Stimulated activated CD4-positive, alpha-beta T cell treated with anti-CD3 and anti-CD28 coated beads, TNF-alpha, amount 100 ng/mL, for 1 hour (primary cell): ENCODE measurements at places on chromosomes 11 and 22.

- DNase-seq = no peak
Measured at GRCh38 chr11:30488304-30488998, 97.7 kb downstream of the MPPED2 start.

DNA sequence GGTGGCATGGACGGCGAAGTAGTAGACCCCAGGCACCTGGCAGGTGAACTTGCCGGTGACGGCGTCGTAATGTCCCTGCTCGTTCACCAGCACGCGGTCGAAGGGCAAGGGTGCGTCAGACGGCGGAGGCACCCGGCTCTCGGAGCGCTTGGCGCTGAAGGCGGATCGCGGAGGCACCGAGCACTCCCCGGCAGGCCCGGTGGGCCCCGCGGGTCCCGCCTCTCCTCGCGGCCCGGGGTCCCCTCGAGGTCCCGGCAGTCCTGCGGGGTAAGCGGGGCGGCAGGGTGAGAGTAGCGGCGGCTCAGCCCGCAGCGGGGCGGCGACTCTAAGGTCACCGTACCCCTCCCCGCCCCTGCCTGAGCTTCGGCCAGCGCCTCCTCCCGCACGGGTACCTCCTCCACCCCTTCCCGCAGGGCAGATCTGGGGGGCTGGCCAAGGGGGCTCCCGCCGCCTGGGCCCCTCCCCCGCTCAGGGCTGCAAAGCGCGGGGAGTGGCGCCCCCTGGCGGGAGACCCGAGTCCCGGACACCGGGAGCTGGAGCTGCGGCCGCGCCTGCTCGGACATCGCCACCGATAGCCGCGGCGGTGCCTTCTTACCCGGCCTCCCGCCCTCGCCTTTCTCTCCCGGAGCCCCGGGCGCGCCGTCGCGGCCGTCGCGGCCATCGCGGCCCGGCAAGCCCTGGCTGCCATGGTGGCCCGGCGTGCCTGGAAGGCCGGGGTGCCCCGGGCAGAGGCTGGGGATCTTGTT lies 921 bp downstream of the C1QTNF5 start:
- DNase-seq = no peak

DNA sequence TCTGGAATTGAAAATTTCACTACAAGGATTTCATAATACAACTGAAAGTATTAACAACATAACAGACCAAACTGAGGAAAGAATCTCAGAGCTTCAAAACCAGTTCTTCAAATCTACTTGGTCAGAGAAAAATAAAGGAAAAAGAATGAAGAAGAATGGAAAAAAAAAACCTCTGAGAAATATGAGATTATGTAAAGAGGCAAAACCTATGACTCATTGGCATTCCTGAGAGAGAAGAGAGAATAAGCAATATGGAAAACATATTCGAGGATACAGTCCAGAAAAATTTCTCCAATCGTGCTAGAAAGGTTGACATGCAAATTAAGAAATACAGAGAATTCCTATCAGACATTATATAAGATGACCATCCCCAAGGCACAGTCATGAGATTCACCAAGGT lies 23.4 kb upstream of the GPR83 start:
- no peak for DNase-seq

DNA sequence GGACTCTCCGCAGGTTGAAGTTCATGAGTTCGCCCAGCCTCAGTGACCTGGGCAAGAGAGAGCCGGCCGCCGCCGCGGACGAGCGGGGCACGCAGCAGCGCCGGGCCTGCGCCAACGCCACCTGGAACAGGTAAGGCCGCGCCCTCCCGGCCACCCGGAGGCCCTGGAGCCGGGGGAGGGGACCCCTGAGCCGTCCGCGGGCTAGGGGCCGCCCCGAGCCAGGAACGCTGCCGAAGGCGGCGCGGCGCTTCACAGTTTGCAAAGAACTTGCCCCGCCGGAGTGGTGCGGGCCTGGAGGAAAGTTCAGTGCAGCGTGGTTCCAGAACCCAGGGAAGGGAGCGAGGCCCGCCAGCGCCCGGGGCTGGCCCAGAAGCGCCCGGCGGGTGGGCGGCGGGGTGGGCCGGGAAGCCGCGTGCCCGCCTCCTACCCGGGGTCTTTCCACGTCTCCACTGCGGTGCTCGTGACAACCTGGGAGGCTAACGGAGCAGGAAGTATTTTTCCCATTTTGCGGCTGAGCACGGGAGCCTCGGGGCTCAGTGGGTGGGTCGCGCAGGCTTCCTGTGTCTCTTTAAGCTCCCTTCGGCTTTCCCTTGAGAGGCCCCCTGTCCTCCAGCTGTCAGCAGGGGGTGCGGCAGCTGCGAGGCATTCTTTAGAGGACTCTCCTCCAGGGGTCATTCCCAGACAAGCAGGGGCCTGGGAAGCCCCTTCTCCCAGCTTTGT lies 635 bp downstream of the PRR5 start:
- no peak for DNase-seq

DNA sequence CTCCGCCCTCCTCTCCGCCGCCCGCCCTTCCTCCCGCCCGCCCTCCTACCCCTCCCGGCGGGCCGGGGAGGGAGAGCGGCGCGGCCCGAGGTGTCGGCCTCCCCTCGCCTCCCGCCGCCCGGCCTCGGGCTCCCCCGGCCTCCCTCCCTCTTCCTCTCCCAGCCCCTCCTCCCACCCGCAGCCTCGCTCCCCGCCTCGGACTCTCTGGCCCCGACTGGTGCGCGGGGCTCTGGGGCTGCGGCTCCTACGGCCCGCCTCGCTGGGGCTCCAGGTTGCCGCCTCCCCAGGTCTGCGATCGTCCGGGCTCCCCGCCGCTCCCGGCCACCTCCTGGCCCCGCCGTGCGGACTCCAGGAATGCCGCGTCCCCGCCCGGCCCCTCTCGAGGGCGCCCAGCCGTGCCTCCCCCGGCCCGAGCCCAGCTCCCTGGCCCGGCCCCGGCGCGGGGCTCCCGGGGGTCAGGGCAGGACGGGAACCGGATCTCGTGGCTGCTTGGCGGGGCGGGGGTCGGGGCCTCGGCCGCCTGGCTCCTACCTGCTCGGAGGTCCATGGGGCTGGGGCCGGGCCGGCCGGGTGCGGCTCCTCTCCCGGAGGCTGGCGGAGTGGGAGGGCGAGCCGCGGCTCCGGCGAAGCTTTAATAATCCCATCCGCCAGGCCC lies at the start of gene CLCF1:
CLCF1 (minus strand) TSS at position 606 of the 655 bp plus-strand sequence; CDS start at position 547, 59 bp downstream.
- DNase-seq = no peak

- no peak for DNase-seq
Measured at GRCh38 chr22:47092896-47093311, 330.5 kb downstream of the TBC1D22A start.

- DNase-seq = no peak
Measured at GRCh38 chr22:29693161-29693560, 26.6 kb upstream of the CABP7 start.

DNA sequence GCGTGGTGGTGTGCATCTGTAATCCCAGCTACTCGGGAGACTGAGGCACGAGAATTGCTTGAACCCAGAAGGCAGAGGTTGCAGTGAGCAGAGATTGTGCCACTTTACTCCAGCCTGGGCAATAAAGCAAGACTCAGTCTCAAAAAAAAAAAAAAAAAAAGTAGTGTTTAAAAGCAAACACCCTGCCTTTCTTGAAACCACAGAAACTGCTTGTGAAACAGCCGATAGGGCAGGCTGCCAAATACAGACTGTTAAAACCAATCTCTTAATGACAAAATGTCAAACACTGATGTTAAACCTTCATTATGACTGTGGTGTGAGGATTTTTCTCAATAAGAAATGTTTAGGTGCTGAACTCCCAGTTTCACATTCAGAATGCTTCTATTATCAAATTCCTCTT lies 27.3 kb downstream of the MARK2 start:
- peak; percentile 60 for DNase-seq

- DNase-seq = no peak
Measured at GRCh38 chr22:24155627-24156140, 25.6 kb upstream of the SUSD2 start.

- no peak for DNase-seq
Measured at GRCh38 chr11:130523609-130524008, 75.2 kb downstream of the ADAMTS15 start.

DNA sequence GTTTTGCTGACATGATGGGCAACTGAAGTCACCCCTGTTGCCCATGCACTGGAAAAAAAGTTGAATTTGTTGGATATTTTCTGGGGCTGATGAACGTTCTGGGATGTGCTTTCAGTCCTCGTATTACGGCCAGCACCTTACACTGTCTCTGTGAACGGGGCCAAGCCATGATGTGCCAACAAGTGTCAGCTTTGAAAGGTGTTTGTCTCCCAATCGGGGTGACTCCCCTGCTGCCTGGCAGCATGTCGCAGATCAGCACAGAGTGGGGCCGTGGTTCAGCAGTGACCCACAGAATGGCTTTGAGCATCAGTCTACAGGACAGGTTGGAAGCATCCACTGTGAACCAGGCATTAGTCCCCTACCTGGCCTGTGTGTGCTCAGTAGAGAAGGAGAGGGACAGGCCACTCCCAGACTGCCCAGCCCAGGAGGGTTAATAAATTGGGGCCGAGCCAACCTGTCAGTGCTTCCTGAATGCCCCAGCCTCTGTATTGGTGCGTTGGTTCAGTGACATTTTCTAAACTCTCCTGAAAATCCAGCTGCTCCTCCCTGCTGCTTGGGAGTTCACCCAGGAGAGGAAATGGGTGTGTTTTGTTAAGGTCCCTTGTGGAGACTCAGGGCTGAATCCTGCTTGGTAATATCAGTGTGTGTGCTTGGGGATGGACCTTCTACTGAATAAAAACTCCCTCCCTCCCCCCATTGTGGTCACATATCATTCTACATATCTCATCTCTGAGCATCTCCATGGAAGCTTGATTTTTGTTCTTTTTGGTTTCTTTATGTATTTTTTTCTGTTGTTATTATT lies 50.7 kb upstream of the TTC12 start:
- DNase-seq = no peak

- DNase-seq = no peak
Measured at GRCh38 chr11:75024764-75025211, 36.1 kb downstream of the NEU3 start.

DNA sequence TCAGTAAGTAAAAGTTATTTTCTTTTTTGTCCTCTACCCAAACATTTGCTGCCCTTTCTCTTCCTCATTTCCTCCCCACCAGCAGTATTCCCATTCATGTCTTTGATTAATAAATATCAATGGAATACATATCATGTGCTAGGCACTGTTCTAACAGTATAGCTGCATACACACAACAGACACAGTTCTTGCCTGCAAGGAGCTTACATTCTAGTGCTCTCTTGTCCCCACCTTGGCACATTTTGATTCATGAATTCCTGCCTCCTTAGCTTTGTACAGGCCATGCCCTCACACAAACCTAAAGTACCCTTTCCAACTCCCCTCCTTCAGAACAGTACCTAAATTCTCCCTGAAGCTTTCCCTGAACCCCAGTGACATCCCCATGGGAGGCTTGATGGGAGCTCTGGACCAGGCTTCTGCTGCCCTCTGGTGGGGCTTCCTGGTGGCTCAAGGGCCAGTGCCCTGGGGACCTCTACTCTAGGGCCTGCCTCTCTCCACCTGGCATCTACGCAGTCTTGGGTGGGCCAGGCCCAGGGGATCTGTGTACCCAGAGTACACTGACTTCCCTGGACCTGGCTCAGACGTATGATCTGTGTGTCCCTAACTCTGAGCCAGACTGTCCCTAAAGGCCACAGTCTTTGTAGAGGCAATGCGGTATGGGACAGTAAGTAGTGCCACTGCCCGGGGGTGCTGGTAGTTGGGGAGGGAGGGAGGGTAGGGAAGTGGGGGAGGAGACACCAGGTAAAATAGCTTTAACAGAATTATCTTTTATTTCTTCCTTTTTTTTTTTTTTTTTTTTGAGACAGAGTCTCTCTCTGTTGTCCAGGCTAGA lies 14.1 kb downstream of the RPS13 start:
- no peak for DNase-seq

GRCh38 chr11:62921573-62922188 lies 518 bp upstream of the CHRM1 start:
- no peak for DNase-seq
